ENCODE measurements at places on chromosomes 1 and 21.

GRCh38 chr1:217393896-217394295, 237.0 kb downstream of the GPATCH2 start:
- DNase-seq: no peak

GRCh38 chr1:22096036-22096435, 43.5 kb downstream of the CDC42 start:
- no peak for DNase-seq

DNA sequence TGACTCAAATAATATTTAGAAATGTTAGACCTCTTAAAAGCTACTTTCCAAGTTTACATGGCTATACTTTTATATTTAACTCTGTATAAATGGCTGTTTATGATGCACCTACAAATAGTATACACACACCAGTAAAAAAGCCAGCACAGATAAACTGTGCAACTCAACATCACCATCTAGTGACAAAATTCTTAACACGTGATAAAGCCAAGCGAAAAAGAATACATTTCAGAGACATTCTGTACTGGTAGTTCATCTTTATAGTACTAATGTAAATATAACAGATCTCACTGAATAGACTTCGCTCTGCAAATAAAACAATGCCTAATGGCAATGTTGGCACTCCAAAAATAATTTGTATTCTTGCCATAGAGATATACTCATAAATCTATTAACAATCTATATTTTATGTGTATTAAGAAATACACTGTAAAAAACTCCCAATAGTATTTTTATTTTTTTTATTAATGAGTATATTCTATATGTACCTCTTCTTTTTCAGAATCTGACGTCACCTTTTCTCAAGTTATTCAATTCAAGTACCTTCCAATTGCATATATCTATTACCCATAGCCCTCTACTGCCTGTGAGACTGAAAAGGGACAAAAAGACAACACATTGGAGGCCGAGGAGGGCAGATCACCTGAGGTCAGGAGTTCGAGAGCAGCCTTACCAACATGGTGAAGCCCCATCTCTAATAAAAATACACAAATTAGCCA, 100.2 kb downstream of the DPYD start:
- no peak for DNase-seq

GRCh38 chr1:157115851-157116736, 16.5 kb upstream of the ETV3L start:
- DNase-seq: no peak

DNA sequence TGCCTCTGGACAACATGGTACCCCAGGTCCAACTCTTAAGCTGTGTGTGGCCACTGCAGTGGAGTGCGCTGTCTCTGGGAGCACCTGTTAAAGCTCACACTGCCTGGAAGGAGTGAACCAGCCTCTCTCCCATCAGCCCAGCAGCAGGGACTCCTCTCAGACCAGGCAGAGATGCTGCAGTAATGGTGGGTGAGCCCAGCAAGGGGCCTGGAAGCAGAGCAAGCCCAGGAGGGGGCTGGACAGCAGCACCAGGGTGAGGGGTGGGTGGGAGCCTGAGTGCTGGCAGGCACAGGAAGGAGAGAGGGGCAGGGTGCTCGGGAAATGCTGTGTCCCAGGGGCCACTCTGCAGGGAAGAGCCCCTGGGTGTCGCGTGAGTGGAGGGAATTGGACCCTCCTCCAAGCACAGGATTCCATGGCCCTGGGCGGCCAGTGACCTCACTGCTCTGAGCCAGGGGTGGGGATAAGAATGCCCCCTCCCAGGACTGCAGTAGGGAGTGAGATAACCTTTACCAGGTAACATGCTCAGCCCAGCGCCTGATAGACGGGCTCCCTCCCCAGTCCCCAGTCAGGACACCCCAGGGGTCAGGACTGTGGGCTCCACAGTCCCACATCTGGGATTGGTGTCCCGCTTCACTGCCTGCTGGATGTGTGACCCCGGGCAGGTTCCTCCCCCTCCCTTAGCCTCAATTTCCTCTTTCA, 313.1 kb downstream of the MATN1 start:
- DNase-seq: no peak

- DNase-seq: peak; percentile 48
These were observed 1.4 kb upstream of the IRF2BP2 start for GRCh38 chr1:234611225-234611846.

DNA sequence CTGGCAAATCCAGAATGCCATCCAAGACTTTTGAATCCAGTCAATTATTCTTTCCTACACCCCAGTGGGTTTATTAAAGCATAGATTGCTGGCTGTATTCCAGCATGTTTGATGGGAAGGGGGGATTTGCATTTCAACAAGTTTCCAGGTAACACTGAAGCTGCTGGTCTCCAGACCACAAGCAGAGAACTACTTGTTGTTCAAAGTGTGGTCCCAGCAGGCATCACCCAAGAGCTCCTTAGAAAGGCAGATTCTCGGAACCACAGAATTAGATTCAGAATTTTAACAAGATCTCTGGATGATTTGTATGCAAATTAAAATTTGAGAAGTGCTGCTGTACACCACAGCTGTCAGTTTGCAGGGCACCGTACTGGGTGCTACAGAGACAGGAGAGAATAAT, 216.3 kb upstream of the FAM78B start:
- DNase-seq: no peak

GRCh38 chr1:62625415-62625814, 28.1 kb downstream of the ANGPTL3 start:
- DNase-seq: no peak

GRCh38 chr21:28789523-28789922, 203.2 kb downstream of the LTN1 start:
- no peak for DNase-seq

GRCh38 chr1:86951430-86951829, 37.0 kb downstream of the HS2ST1 start:
- DNase-seq: no peak

DNA sequence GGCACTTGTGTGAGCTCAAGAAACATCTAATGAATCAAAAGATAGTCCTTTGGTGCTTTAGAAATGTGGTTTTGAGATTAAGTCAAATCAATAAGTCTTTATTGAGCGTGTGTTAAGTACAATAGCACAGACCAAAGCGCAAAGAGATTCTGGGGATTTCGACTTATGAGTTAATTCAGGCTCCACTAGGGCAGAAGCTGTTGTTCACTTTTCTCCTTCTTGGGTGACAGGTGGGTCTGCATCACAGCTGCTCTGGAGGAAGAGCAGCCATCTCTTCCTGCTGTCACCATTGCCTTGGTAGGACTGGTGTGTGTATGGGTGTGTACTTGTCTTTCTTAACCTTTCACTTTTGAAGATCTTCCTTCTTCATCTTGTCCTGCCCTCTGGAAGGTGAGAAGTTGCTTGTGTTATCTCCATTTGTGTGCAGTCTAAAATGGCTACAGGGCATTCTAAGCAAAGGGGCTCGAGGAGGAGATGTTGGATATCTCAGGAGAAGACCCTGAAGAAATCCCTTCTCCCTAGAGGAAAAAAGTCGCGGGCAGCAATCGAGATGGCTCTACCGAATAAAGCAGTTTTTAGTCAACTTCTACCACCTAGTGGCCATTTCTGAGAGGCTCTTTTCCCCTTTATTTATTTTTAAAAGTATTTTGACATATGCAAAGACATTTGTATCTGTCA, 22.9 kb upstream of the DISC1 start:
- DNase-seq: peak; percentile 65

- DNase-seq: no peak
These were observed 29.6 kb upstream of the CCN1 start for GRCh38 chr1:85550784-85551516.

DNA sequence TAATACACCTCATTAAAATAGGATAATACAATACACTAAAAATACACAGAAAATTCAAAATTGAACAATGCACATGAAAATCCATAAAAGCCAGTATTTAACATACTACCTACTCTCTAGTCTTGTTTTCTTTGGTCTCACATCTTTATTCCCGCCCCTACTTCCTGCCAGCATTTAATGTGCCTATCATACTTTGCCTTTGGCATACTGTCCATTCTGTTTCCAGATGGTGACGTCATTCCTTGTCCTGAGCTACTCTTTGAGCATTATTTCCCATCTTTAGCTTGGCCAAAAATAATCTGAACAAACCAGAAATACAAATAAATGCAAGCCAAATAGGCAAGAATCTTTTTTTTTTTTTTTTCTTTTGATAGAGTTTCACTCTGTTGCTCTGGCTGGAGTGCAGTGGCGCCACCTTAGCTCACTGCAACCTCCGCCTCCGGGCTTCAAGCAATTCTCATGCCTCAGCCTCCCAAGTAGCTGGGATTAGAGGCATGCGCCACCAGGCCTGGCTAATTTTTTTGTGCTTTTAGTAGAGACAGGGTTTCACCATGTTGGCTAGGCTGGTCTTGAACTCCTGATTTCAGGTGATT, 4.4 kb downstream of the HFM1 start:
- no peak for DNase-seq

- DNase-seq: peak; percentile 23
These were observed 1.7 kb upstream of the IL6R start for GRCh38 chr1:154403261-154403943.

GRCh38 chr1:39960431-39960958, 5.5 kb downstream of the MFSD2A start:
- no peak for DNase-seq

DNA sequence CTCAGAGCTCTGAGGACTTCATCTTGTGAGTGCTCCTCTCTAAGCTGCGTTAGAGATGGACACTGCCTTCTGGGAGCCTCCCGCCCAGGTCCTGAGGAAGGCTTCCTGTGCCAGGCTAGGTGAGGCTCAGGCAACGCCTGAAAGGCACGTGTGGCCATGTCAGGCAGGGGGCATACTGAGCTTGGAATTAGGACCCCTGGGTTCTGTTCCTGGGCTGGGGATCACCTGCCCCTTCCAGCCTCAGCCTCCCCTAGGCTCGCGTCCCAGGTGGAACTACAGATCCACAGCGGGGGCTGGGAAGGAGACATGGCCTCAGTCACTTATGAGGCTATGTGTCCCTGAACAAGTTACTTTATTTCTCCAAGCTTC, 10.0 kb upstream of the ASCL5 start:
- DNase-seq: no peak

DNA sequence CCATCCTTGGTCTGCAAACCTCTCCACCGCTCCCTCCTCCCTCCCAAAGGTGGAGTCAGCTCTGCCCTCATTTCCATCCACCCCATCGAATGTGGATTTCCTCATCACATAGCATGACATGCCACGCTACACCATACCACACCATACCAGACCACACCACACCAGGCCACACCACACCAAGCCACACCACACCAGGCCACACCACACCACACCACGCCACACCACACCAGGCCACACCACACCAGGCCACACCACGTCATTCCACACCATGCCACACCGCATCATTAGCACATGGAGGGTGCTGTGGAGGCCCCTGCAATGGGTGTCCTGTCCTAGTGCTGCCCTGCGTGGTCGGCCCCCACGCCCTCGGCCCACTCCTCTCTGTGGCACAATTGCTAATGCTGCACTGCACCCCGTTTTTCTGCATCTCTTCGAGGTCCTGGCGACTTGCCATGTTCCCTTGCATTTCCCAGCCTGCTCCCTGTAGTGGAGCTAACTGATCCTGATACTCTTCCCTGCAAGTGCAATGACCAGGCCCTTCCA, 11.3 kb downstream of the DFFB start:
- DNase-seq: no peak

- no peak for DNase-seq
These were observed 12.5 kb downstream of the PIP5K1A start for GRCh38 chr1:151210830-151211229.

- no peak for DNase-seq
These were observed 84.1 kb downstream of the MRPS6 start for GRCh38 chr21:34157521-34157920.

DNA sequence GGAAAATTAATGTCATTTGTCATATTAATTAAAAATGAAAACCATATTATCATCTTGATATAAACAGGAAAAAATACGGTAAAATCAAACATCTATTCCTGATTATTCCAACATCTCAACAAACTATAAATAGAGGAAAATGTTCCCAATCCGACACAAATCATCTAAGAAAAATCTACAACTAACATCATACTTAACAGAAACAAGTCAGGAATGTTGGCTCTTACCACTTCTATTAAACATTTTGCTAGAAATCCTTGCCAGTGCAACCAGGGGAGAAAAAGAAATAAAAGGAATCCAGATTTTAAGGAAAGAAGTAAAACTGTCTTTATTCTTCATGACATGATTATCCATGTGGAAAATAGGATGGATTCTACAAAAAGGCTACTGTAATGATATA, 77.0 kb upstream of the IRF2BP2 start:
- DNase-seq: no peak

All from hippocampal formation (tissue), 2 donors.